ENCODE measurements at places on chromosomes 12 and 14.

DNA sequence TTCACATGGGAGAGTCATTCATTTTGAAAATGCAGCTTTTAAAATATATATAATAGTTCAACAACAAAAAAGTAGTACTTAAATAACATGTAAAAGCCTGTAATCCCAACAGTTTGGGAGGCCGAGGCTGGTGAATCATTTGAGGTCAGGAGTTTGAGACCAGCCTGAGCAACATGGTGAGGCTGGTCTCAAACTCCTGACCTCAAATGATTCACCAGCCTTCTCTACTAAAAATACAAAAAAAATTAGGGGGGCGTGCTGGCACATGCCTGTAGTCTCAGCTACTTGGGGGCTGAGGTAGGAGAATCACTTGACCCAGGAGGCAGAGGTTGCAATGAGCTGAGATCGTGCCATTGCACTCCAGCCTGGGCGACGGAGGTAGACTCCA, 256.3 kb upstream of the RGS6 start:
- no peak for DNase-seq

DNA sequence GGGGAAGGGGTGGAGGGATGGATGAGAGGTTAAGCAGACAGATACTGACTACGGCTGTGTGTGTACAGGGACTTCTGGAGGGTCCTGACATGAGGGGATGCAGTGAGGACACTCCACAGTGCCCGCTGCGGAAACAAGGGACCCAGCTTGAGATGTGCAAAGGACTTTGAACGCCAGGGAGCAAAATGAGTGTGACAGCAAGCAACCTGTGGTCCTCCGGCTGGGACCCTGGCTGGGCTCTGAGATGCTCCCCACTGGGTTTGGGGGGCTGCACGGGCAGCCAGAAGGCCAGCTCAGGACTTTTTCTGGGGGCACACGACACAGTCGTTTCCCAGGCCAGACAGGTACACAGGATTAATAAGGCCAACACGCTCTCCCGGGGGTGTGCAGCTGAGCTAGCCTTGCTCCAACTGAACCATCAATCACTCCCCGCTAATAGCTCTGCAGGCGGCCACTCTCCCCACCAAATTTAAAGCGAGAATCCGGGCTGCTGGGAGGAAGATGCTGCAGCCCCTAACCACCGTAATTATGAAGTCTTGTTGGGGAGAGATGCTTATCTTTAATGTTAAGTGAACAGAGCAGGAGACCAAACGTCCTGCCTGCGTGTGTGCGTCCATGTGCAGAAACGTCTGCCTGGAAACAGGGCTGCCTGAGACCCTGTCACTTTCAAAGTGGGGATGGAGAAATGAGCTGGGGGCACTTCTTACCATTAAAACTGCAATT, 51.6 kb upstream of the DLK1 start:
- no peak for DNase-seq

GRCh38 chr14:30994681-30995620, 30.5 kb upstream of the AP4S1 start:
- DNase-seq = no peak

- DNase-seq = no peak
Measured at GRCh38 chr12:56957229-56958052, at the start of gene RDH16. Gene RDH16 (minus strand): TSS chr12:56957608. CDS start chr12:56957462, 146 bp downstream.

DNA sequence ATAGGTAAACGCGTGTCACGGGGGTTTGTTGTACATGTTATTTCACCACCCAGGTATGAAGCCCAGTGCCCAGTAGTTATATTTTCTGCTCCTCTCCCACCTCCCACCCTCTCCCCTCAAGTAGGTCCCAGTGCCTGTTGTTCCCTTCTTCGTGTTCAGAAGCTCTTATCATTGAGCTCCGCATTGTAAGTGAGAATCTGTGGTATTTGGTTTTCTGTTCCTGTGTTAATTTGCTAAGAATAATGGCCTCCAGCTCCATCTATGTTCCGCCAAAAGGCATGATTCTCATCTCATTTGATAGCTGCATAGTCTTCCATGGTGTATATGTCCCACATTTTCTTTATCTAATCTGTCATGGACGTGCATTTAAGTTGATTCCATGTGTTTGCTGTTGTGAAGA, 6.9 kb upstream of the GPRC5D start:
- DNase-seq = no peak

DNA sequence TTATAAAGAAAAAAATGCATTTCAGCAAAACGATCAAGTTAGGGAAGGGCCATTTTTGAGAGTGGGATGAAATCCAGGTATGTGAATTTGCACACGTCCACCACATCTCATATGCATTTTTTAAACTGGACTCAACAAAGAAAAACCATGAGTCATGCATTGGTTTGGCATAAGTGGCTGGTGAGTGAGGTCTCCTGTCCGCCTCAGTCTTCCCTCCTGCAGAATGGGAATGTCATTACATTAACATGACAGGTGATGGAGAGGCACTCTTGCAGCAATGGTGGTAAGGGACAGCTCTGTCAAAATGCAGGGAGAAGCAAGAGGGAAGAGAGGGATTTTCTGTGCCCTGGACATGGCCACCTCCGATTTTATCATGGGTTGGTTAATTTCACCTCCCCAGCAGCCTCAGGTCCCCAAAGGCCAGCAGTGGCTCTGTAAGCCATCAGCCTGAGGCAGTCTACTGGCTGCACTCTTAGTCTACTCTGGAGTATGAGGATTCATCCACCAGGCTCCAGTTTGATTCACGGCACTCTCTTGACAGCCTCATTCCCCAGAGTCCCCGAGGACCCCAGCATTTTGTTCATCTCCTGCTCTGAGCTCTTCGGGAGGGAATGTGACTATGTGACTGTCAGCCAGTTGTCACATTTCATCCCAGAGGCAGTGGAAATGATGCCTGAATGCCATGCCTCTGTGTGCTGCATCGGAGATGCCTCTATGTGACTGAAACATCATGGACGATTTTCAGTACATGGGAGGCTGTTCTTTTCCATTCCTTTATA, 17.1 kb upstream of the PWP1 start:
- no peak for DNase-seq

GRCh38 chr12:29711381-29711780, 72.4 kb downstream of the TMTC1 start:
- DNase-seq = no peak

DNA sequence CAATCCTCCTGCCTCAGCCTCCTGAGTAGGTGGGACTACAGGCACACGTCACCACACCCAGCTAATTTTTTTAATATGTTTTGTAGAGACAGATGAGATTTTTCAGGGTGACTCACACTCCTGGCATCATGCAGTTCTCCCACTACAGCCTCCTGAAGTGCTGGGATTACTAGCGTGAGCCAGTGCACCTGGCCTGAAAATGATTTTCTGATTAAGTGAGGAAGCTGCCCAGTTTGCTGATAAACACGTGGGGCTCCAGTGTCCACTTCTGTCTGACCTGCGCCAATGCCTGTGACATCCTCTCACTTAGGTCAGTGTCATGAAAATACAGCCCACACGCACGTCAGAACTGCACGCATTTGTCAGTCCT, 37.0 kb upstream of the SFSWAP start:
- DNase-seq = no peak

All from fibroblast of skin of left biceps (primary cell).